Common myeloid progenitor, CD34-positive (primary cell): ENCODE measurements at places on chromosomes 5 and 9.

DNA sequence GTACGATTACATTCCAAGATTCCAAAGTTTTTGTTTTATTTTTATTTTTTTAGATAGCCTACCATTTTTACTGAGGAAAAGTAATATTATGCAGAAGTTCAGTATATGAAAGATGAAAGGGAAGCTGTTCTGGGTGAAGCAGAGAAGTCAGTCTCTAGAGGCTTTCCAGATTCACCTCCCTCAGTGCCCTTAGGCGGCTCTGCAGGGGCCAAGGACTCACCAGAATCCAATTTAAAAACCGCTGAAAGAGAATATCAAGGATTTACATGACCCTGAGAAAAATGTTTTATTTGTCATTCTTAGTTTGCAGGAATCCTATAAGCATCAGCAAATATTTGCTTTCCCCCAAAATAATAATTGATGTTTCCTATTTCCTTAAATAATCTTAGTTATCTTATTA is 1084.6 kb upstream of the ARRDC3 start:
- no peak for DNase-seq

DNA sequence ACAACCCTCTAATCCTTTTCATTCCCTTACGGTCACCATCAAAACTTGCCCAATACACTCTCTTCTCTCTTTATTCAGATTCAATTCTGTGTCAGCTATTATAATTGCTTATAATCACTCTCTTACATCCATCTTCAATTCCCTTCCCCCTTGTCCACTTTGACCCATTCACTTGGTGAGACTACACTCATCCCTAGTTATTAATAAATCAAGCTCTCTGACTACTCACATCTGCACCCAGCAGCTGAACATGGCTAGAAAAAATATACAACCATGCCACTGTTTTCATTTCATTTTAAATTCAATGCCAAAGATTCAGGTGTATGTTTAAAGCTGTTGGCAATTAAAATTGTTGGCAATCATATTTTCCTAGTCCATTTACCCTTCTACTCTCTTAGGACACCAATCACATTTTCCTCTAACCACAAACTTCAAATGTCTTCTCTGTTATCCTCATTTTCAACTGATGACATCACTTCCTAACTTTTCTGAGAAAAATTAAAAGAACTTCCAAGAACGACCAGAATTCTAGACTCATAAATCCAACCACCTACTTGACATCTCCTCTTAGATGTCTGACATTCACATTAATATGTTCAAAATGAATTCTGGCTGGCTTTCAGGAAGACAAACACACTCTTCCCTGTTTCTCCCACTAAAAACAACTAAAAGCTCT is 5.5 kb downstream of the C5orf15 start:
- no peak for DNase-seq

- peak; percentile 74 for DNase-seq
Measured at GRCh38 chr5:33299621-33300208, 141.1 kb upstream of the TARS1 start.

GRCh38 chr5:139738193-139739149 is 57.1 kb upstream of the PSD2 start:
- DNase-seq: no peak

DNA sequence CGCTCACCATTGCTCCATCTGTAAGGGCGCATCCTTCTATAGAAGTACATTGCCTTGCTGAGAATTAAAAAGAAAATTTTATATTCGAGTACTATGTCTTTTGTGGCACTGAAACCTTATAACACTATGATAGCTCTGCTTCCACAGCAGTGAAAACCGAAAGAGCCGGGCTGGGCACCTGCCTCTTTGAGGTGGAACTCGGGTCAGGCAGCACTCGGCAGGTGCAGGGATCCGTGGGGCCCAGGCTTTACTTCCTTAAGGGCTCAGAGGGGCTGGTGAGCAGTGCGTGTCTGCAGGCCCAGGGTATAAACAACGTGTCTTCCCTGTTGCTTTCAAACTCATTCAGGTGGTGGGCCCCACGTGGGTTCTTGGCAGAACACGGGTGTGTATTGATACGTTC is 69.9 kb downstream of the OTULIN start:
- DNase-seq: no peak

DNA sequence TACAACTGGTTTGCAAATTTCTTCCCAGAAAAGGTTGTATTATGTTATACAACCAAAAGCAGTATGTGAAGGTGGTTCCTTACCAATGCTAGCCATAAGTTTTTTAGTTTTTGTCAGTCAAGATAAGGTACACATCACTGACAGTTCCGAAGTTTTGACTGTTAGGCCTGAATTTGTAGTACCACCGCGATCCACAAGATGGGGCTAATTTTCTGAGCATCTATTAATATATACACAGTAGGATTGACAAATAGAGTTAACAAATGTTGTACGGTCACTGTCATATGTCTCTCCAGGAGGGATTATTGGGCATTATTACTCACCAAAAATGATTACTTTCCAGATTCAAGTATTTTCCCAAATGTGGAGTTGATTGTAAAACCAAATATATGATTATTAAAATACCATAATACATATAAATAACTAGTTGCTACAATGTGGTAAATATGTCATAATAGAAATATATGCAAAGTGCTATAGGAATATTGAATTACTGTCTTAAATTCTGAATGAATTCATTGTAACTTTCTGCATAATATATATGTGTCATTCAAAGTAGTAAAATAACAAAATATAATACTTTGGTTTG is 28.4 kb upstream of the LRRC19 start:
- DNase-seq: peak; percentile 71
